ENCODE measurements at places on chromosomes 6 and 20. TPM values are rescaled to one million over a fixed set of nuclear protein-coding genes. Genes with fewer than 3 reads are reported as not detected.

The SLC32A1 gene
- total RNA-seq: not detected

The SCRT2 gene
- not detected for total RNA-seq

DNA sequence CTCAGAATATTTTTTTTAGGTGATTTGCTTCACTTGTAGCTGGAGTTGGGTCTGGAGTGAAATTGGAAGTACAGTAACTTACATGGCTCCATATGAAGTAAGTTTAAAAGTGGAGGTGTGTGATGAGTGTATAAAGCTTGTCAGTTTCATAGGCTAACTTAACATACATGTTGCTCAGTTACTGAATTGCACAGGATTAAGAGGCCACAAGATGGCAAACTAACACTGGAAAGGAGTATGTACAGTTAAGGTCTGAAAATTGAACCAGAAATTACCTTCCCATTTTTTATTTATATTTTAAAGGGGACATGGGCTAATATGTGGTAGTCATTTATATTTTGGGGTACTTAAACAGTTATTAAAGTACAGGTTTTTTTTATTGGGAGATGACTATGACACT lies 45.3 kb upstream of the SMIM8 start:
- no peak for DNase-seq

The TFAP2A gene
- total RNA-seq: 0.66 TPM

The ZSCAN12 gene
- total RNA-seq: 1.8 TPM

GRCh38 chr20:60254901-60255411 lies 296.7 kb downstream of the CDH26 start:
- no peak for DNase-seq

The CLIC5 gene
- 285 TPM for total RNA-seq

The NHLRC1 gene
- total RNA-seq: 1.1 TPM
